Non-pigmented ciliary epithelial cell (primary cell): ENCODE measurements at places on chromosomes 5 and 9.

DNA sequence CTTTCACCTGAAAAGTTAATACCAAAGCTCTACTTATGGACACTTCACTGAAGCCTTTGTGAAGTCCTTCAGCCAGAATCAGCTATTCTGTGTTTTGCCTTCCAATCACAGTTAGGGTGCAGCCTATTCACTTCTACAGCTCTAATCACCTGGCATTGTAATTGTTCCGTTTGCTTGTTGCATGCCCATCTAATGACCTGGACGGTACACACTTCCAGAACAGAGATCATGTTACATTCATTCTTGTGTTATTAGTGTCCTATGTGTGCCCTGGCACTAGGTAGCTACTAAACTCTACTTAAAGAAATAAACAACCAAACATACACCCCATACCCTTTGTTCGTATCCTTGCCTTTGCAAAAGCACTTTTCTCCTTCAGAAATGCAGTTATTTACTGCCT is 1162.9 kb upstream of the WWC1 start:
- no peak for DNase-seq

DNA sequence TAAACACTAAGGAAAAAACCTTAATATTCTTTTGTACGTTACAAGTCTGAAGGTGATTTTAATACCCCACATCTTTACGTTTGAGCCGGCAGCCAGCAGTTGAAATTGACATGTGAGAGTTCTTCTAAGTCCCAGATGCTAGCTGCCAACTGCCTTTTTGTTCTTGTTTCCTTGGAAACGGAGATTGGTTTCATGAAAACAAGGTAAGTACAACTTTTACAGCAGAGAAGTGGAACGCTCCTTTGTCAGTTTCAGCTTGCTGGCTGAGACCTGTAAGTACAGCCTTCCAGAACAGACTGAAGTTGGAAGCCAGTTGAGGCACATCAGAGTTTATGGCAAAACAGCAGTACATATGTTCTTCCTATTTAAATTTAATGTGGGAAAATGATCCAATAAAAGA is 1018.4 kb upstream of the ARRDC3 start:
- peak; percentile 35 for DNase-seq

- DNase-seq, result peak; percentile 26
Observed at GRCh38 chr5:148179234-148179824, 11.0 kb downstream of the SPINK14 start.

DNA sequence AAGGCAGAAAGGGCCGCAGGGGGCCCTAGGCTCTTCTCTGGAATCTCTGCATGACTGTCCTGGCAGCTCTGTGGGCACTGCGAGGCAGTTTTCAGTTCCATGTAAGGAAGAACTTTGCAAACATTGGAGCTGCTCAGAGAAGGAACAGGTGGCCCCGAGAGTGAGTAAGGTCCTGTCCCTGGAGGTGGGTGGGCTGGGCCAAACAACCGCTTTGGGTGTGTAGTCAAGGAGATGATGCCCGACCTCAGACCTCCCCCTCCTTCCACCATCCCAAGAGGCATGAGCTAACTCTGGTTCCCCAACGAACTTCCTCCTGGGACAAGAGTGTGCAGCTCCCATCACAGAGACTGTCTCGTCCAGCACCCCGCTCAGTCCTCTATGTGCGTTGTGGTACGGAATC is 20.5 kb downstream of the CSF1R start:
- no peak for DNase-seq

- DNase-seq, result no peak
Observed at GRCh38 chr9:133889584-133890301, 102.4 kb downstream of the VAV2 start.

DNA sequence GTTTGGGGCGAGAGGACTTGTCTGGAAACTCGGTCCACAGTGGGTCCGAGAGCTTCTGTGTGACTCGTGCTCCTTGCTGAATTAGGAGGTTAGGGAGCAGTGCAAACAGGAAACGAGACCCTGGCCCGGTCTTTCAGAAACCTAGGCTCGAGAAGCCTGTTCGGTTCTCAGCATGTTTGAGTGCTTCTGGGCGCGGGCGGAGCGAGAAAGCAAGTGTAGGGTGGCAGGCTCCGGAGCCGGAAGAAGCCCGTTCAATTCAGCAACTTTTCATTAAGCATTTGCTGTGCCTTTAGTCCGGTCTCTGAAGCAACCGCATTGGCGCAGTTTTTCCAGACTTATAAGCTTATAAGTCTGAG is 547 bp downstream of the CLTA start:
- no peak for DNase-seq

GRCh38 chr9:130995086-130996011 is 13.6 kb upstream of the LAMC3 start:
- no peak for DNase-seq

- DNase-seq, result no peak
Observed at GRCh38 chr5:72489536-72489935, 17.7 kb downstream of the ZNF366 start.

GRCh38 chr5:91386120-91386519 is 3.0 kb upstream of the ARRDC3 start:
- DNase-seq, result no peak

- no peak for DNase-seq
Observed at GRCh38 chr5:111254613-111255012, 30.4 kb downstream of the CAMK4 start.

GRCh38 chr5:36876965-36877666 is 547 bp downstream of the NIPBL start:
- DNase-seq, result no peak

DNA sequence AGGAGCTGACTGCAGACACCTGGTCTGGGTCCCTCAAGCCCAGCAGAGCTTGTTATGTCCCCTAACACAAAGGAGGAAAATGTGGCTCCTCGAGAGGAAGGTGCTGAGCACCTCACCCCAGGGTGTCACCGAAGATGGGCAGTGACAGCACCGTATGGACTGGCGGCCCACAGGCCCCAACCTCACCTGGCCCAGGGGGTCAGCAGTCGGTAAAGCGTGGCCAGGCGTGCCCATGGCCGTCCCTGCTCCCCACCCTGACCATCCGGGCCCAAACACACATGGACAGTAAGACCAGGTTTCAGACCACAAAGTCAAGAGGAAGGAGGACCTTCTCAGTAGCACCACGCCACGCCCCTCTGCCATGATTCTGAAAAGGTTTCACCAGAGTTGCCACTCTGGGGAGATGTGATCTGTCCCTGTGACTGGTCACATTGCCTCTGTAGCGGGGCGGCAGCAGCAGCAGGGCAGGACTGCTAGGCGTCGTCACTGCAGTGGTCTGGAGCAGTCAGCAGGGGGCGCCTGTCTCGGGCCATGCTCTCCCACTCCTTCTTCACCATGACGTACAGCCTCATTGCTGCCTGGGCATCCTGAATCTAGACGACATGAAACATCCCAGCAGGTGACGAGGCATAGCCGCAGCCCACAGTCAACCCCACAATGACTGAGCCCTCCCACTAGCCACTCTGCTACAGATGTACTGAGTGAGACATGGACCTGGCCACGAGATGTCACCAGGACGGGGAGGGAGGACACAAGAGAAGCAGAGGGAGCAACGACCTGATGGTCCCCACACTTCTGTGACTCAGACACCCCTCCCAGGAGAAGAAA is 11.1 kb downstream of the REXO4 start:
- peak; percentile 27 for DNase-seq

DNA sequence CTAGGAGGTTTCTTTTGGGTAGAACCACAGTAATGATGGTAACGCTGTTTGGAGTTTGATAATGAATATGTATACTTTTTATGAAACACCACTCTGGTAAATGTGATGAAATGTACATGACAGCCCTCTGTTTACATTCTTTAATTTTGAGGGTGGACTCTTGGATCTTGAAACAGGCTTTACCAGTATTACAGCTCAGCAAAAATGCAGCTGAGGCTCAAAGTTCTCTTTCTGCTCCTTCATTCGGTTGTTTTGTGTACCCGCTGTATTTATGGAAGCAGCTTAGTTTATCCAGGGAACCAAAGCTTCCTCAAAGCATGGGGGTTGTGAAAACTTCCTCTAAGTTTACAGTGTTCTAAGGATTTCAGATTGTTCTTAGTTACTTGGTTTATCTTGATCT is 11.1 kb downstream of the GAPVD1 start:
- no peak for DNase-seq

DNA sequence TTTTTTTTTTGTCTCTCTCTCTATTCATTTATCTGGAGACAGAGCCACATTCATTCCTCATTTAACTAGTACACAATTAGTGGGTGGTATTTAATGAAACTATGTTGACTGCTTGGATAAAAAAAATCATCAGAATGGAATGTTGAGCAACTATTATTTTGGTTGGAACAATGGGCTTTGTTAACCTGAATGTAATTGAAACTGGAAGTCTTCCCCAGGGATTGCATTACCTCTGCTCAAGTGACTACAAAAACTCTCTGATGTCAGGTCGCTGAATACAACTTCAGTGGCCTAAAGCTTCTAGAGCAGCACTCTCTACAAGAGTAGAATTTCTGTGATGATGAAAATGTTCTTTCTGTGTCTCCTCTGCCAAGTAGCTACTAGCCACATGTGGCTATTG is 295.8 kb downstream of the DEPDC1B start:
- DNase-seq, result no peak

- DNase-seq, result no peak
Observed at GRCh38 chr9:135526730-135527571, 5.7 kb downstream of the LCN1 start.

DNA sequence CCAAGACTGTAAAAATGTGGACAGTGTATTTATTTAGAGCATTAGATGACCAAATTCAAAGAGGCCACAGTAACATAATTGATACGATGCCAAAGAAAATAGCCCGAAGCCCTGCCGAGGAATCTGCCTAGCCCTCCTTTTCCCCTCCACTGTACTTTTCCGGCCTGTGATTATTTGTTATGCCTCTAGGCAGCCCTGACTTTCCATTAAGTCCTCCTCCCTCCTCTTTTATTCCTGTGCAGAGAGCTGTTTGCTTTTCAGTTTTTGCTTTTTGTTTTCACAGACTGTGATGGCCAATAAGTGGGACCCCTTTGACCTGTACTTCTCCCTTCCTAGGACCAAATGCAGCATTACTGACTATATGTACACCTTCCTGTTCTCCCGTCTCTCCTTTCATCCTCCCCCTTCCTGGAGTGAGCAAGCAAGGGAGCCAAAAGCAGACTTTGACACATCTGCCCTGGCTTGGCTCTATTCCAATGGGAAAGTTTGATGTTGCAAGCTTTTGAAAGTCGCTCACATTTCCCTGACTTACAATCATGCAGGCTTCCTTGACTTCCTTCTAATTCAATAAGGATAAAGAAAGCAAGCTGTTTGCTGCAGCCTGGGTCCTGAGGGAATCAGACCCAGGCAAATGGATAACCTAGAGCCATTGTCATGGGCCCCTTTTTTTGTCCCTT is 76.1 kb downstream of the NREP start:
- DNase-seq, result peak; percentile 93

DNA sequence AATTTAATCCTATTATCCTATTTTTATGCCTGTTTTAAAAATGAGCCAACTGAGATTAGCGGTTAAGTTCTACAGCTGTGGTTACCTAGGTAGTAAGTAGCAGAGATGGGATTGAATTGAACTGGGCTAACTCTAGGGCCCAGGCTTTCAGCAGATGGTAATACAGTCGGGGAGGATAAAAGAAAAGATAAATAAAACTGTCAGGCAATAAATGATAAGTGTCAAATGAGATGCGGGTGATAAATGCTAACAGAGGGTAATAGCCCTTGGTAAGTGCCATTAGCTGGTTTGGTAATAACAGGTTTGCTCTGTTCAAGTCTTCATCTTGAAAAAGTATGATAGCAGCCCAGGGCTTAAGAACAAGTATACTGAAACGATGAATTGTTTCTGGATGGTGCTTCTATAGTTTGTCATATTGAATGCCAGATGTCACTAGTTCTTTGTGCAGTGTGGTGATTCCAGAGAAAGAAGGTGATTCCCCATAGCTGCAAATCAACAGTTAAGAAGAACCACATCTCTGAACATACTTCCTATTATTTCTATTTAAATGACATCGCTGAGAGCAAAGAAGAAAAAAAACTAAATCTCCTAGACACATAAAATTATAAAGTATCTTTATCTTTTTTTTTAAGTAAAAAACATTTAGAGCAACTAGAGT is 360.8 kb upstream of the PANK3 start:
- DNase-seq, result no peak

GRCh38 chr9:125486576-125486975 is 220.4 kb downstream of the MAPKAP1 start:
- no peak for DNase-seq
